ENCODE measurements at places on chromosomes 16 and 17.
A peak's percentile ranks its signal among the peaks of the same experiment; 100 is the strongest.

- DNase-seq: no peak
These were observed 182.8 kb downstream of the FTO start for GRCh38 chr16:53886482-53887378.

DNA sequence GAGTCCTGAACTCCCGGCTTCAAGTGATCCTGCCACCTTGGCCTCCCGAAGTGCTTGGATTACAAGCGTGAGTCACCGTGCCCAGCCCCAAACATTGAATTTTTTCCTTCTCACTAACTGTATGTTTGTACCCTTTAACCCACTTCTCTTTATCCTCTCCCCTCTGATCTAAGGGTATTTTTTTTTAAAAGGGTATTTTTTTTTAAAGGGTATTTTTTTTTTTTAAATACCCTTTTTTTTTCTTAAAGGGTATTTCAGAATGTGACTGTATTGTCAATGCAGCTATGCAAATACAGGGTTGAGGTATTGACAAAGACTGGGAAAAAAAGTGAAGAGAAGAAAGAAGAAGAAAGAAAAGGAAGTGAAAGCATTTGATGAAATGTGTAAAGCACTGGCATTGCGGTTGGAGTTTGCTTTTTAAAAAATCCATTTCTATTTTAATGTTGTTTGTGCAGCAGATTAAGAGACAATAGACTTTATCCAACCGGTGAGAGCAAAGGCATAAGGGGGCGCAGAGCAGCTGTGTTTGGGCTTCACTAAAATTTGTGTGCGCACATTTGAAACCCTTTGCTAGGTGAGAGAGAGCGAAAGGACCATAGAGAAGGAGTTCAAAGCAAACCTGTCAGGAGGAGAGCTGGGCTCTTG, 42.4 kb downstream of the SYT17 start:
- DNase-seq: no peak

- DNase-seq: no peak
These were observed 185.0 kb upstream of the ZNF469 start for GRCh38 chr16:88197481-88198456.

DNA sequence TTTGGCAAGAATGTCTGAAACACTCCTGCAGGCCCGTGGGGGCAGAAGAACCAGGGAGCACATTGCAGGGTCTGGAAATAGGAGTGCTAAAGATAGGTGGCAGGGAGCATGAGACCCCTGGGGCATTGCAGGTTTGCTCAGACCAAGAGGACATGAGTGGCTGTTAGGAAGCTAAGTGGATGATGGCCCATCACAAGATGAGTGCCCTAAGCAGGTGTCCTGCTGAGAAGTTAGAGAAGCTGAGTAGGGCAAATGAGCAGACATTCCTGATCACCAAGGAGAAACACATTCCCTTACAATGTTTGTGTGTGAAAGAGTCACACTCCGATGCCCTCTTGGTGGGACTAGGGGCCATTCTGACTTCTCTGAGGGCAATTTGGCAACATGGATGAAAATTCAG, 9.9 kb downstream of the MLYCD start:
- DNase-seq: no peak

DNA sequence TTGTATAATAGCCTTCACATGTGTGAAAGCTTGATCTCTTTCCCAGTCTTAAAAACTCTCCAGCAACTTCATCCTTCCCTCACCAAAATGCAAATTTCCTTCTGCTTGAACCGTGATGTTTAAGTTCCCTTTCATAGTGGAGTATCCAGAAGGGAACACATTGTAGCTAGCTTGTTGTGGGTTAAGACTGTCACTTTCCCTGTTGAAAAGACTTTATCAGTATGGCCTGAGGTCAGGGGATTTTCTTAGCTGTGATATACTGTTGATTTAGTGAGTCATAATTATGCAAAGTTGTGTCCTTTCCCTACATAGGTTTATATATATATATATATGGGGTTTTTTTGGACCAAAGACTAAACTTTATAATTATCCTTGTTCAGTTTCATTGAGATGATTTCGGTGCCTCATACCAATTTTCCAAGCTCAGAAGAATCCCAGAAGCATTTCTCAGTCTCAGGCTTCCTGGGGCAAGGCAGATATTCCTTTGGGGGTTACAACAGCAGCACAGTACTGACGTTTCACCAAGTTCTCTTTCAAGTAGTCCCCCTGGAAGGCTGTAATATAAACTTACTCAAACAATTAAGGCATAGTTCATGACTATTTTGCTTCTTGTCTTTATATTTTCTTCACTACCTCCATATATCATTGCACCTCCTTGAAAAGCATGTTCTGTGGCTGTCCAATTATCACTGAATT, 35.7 kb downstream of the ESRP2 start:
- DNase-seq: no peak

GRCh38 chr17:30134551-30134950, 17.9 kb downstream of the NSRP1 start:
- DNase-seq: no peak

DNA sequence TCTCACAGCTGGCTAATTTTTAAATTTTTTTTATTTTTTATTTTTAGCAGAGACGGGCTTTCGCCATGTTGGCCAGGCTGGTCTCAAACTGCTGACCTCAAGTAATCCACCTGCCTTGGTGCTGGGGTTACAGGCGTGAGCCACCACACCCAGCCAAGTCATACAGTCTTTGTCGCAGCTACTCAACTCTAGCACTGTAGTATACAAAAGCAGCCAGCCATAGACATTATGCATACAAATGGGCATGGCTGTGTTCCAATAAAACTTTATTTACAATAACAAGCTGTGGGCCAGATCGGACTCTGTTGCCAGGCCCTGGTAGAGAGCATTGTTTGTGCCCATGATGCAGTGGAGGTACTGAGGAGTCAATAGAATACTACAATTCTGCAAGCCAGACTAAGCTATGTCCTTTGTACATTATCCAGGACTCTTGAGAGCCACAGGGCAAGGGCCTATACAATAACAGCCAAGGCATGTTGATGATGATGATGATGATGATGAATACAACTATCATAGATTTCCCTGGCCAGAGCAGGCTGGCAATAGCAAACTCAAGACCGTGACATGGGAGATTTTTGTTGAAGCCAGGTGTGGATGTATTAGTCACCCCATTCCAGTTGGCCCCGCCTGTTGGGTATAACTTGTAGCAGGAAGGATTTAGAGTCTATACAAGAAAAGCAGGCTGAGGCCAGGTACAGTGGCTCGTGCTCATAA, 101.8 kb downstream of the MYH11 start:
- no peak for DNase-seq

- no peak for DNase-seq
These were observed 33.5 kb downstream of the CEP95 start for GRCh38 chr17:64540118-64540776.

- DNase-seq: no peak
These were observed 6.0 kb downstream of the ADAT1 start for GRCh38 chr16:75617121-75617520.

DNA sequence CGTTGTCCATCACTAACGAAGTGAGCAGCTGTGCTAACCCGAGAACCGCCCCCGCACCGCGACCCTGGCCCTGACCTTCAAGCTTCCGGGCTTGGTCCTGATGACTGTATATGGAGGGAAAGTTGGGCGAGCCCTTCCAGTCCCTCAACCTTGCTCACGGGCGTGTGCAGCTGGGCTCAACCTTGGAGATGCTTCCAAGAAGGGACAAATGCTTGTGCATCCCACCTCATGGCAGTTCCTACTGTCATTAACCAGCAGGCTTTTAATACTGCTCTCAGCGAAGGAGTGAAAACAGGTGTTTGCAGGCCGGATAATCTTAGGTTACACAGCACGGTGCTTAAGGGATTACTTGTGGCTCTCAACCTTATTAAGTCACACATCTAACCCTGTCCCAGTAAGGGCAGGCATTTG, 33.5 kb downstream of the SRL start:
- no peak for DNase-seq

GRCh38 chr17:79246225-79247190, 171.9 kb downstream of the ENGASE start:
- DNase-seq: no peak

- no peak for DNase-seq
These were observed 8.8 kb downstream of the ENGASE start for GRCh38 chr17:79083191-79083971.

GRCh38 chr17:27945333-27945616, 52.1 kb upstream of the LYRM9 start:
- peak; percentile 60 for DNase-seq

GRCh38 chr16:29700253-29700987, 21.4 kb downstream of the QPRT start:
- no peak for DNase-seq

GRCh38 chr17:79838522-79839274, 542 bp downstream of the CBX4 start:
- peak; percentile 41 for DNase-seq

- DNase-seq: no peak
These were observed 479.9 kb upstream of the CDH11 start for GRCh38 chr16:65601781-65602180.

DNA sequence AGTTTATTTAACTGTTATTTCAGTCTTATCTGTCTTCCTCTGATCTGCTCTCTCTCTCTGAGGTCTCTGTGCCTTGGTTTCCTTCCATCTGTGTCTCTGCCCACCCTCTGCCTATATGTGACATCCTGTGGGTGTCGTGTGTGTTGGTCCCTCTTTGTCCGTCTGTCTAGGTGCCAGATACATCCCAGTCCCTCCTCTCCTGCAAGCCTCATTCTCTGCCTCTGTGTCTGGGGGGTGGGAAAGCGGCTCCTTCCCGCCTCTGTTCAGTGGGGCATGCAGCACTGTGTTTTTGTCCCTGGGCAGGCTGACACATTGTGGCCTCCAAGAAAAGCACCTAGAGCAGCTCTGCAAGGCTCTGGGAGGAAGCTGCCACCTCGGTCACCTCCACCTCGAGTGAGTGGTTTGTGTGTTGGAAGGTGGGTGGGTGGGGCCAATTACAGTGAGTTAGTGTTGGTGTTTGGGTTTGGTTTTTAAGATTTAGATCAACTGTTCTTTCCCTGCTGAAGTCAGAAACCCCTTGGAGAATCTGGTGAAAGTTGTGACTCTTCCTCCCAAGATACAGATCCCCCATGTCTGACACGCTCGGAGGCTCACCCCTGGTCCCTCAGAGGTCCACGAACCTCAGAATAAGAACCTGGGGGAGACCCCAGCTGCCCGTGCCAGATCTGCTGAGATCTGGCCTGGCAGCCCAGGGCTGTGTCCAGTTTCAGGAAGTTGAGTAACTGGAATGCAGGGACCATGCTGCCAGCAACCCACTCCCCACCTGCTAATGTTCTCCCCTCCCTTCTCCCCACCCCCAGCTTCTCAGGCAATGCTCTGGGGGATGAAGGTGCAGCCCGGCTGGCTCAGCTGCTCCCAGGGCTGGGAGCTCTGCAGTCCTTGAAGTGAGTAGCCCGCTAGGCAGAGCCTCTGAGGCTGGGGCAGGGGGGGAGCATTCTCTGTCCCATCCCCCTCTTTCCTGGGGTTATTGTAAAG, 50.9 kb upstream of the CPNE2 start:
- no peak for DNase-seq

DNA sequence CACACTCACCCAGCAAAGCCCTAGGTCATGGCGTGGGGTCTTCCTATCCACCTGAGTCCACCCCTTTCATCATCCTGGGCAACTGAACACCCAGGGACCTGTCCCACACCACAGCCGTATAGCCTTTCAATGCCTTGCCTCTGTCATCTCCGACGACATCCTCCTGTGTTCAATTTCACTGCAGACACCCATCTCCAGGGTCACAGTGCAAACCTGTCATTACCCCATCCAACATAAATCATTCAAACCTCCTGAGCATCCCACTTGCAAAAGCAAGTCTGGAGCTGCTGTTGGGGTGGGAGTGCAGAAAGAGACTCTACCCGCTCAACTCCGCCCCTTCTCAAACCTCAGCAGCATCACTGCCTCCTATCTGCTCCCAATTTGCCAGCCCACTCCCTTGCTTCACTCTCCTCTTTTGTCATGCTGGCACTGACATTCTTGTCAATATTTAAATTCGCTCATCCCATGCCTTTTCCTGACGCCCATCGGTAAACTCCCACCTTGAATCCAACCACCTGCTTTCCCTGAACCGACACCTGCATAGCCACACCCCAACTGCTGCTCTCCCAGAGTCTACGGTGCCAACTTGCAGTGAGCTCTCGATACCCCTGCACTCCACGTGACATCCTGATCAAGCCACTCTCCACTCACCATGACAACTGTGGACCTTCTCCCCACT, 37.0 kb downstream of the MARF1 start:
- DNase-seq: no peak

- peak; percentile 44 for DNase-seq
These were observed 27.9 kb downstream of the SMPD3 start for GRCh38 chr16:68420366-68420942.

- no peak for DNase-seq
These were observed 46.9 kb downstream of the SYCE1L start for GRCh38 chr16:77246150-77246549.

GRCh38 chr16:30741461-30741914, 6.7 kb upstream of the PHKG2 start:
- no peak for DNase-seq

DNA sequence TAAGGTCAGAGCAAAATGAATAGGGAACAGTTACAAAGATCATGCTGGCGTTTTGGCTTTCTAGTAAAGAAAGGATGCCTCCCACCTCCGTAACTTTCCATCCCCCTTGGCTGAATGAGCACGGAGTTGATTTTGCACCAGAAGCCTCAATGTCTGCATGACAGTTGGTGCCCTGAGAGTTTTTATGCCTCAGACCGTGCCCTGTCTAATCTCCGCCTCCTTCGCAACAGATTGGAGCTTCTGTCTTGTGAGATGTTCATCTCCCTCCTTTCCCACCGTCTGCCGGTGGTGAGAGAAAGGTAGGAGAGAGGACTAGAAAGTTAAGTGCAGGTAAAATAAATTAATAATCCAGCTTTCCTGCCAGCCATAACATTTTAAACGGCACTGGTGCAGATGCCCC, 1.9 kb downstream of the HS3ST4 start:
- DNase-seq: no peak

- no peak for DNase-seq
These were observed 6.1 kb upstream of the RNF157 start for GRCh38 chr17:76246080-76247066.

DNA sequence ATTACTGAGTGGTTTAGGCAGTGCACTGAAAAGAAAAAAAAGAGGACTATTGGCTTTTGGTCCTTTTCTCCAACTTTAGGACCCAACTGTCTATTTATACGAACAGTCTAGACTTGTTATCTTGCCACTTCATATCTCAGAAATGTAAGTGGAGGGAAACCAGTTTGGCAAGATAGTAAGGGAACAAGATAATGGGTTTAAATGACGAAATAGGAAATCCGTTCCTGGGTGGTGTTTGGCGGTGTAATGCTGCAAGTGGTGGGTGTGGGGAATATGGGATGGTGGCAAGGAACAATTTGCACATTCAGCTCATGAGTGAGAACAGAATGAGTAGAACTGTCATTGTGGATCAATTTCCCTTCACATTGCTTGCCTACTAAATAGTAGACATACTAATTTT, 44.7 kb downstream of the GRB7 start:
- no peak for DNase-seq

DNA sequence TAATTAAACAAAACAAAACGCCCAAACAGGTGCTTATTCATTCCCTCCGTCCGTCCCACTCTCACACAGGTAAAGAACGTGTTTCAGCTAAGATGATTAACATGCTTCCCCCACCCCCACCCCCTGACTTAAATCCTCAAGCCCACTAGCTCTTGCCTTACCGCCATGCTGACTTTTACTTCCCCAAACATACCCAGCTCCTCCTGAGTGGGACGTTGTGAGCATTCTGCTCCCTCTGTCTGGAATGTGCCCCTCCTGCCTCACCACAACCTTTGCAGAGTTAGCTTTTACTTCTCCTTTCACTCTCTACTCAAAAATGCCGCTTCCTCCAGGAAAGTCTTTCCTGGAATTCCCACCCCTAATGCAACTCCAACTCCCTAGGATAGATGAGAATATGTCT, 774.0 kb upstream of the RBFOX1 start:
- DNase-seq: no peak

GRCh38 chr17:55926276-55926990, 175.6 kb downstream of the PCTP start:
- no peak for DNase-seq

GRCh38 chr16:2040787-2041522, 6.7 kb downstream of the NTHL1 start:
- no peak for DNase-seq

Data from NCI-H1436 (cell line).